ENCODE measurements at places on chromosomes 13 and 19.

- no peak for DNase-seq
These were observed 22.4 kb downstream of the PIBF1 start for GRCh38 chr13:72804301-72804700.

GRCh38 chr13:28089065-28089464 is 11.3 kb downstream of the FLT3 start:
- DNase-seq, result no peak

DNA sequence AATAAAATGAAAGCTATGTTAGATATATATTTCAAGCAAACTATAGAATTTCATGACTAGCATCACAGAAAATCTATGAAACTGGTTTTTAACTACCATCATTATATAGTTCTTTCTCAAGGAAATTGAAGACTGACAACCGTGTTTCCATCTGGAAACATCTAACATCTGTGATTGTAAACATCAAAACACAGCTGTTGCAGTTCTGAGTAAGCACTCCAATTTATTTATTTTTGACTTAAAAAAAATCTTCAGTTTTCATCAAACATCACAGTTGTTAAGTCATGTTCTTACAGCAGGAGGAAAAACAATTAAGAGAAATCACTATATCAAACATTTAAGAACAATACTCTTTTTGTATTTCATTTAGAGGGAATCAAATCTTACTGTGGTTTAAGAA is 1653.0 kb upstream of the MIR17HG start:
- DNase-seq, result no peak

GRCh38 chr19:23542562-23542961 is 144.4 kb downstream of the ZNF675 start:
- DNase-seq, result no peak

- DNase-seq, result no peak
These were observed 68.3 kb upstream of the MYO16 start for GRCh38 chr13:108561149-108561548.

DNA sequence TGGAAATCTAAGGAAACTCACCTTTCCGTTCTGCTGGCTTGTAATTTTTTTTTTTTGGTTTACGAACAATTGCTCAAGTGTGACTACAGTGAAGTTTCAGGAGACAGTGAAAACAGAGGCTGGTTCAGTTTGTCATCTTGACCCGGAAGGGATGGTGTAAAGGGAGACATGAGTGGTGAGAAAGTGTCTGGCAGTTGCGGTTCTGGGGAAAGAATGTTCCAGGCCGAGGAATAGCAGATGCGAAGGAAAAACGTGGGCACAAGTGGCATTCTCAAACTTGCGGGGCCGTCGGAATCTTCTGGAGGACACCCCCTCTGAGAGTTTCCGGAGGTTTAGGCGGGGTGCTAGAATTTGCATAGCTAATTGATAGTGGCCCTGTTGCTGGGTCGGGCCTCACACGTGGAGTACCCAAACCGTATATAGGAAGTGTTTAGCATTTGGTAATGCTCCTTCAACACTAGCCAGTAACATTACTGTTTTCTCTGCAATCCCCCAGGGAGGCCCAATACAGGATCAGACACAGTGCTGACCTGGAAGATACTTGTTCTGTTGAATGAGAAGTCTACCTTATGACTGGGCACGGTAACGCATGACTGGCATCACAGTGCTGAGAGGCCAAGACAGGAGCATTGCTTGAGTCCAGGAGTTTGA is 2.8 kb upstream of the TNFSF9 start:
- DNase-seq, result peak; percentile 77

DNA sequence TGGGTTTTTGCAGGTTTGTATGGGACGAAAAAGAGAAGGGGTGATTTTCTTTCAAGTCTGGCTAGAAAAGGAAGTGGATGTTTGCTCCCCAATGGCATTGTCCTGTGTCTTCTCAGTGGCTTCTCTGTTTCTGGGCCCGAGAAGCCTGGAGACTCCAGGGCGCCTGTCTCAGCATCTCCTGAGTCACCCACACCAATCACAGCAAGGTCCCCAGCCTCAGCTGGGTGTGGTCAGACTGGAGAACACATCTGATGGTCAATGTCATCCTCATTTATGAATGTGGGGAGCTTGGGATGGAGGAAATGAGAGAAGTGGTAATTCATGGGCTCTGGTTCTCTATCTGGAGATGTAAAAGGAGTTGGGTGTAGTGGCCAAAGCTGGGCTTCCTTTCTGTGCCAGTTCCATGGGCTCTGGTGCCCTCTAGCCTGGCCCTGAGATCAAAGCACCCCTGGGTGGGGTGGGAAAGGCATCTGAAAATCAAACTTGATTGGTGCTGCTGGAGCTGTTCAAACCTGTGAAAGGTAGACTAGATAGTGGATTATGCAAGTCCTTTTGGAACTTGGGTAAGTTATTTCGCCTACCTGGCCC is 13.4 kb downstream of the RASL11A start:
- peak; percentile 54 for DNase-seq

- DNase-seq, result no peak
These were observed 105.2 kb downstream of the INSR start for GRCh38 chr19:7188698-7189629.

- DNase-seq, result peak; percentile 67
These were observed 603 bp downstream of the TM9SF2 start for GRCh38 chr13:99501848-99502301.

DNA sequence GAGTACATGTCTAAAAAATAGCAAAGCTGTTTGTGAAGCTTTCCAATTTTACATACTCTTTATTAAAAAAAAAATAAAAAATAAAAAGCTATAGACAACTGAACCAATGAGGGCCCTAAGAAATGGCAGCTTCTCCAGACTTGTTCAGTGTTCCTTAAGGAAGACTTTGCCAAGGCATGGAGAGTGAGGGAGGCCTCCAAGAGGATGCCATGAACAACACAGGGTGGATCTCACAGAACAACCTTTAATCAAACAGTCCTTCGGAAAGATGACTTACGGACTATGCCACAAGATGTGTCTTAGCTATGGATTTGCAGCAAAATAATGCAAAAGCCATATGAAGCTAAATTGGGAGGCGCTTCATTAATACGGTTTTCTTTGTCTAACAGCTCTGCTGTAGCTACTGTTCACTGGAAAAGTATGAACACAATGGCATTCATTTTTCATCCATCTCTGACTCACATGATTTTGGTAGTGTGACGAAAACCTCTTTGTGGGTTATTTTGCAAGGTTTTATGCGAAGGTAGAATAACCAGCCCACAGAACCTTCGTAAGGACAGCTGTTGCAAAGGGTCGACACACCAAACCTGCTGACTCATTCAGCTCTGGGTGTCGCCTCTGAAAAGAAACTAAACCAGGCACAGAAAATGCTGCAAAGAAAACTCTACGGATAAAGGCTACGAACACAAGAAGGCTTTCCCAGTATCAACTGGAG is 27.7 kb downstream of the EFNB2 start:
- no peak for DNase-seq

GRCh38 chr13:27295096-27295495 is 24.5 kb downstream of the RASL11A start:
- DNase-seq, result no peak

DNA sequence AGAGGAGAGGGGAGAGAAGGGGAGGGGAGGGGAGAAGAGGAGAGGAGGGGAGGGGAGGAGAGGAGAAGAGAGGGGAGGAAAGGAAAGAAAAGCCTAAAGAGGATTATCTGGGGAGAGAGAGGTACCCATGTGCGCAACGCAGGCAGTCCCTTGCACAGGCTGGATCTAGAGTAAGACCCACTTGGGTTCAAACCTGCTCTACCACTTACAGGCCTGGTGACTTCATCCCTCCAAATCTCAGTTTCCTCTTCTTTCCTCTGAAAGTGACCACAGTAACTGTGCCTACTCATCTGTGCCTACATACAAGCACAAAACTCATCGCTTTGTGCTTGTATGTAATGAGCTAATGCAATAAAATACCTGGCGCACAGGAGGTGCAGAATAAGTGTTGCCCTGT is 732 bp upstream of the MAP1S start:
- no peak for DNase-seq

GRCh38 chr13:35881360-35881759 is 249.8 kb downstream of the DCLK1 start:
- no peak for DNase-seq

DNA sequence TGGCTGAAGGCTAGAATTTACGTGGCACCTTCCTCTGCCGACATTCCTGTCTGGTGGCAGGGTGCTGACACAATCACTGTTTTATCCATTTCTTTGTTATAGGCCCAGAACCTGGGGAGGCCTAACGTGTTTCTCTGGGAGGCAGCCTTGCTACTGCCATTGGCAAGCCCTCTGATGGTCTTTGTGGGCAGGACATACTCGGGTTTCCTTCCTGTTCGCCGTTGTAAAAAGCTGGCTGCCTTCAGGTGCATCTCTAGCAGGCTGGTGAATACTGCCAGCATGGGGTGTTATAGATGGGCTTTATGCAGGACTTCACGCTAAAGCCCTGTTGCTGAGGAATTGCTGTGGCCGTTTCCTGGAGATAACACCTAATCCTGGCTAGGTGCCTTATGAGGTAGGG is 28.1 kb downstream of the B3GLCT start:
- DNase-seq, result no peak

- peak; percentile 98 for DNase-seq
These were observed at the start of gene SYMPK for GRCh38 chr19:45862564-45863334. Gene SYMPK (minus strand): TSS chr19:45863147. CDS start chr19:45854495, 8,652 bp downstream.

DNA sequence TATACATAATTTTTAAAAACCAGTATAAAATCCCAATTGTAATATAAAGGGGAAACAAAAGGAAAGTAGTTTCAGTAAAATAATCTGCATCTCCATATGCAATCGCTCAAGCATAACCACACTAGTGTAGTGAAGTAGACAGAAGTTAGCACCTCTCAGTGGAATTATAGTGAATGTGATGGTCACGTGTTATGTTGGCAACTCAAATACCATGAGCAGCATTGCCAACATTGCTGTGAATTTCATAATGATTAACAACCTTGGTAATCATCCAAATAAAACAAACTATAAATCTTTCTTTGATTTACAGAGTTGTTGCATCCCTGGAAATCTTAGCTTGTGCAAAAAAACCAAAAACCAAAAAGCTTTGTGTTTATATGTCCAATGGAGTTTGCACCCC is 77.3 kb upstream of the SIAH3 start:
- no peak for DNase-seq

DNA sequence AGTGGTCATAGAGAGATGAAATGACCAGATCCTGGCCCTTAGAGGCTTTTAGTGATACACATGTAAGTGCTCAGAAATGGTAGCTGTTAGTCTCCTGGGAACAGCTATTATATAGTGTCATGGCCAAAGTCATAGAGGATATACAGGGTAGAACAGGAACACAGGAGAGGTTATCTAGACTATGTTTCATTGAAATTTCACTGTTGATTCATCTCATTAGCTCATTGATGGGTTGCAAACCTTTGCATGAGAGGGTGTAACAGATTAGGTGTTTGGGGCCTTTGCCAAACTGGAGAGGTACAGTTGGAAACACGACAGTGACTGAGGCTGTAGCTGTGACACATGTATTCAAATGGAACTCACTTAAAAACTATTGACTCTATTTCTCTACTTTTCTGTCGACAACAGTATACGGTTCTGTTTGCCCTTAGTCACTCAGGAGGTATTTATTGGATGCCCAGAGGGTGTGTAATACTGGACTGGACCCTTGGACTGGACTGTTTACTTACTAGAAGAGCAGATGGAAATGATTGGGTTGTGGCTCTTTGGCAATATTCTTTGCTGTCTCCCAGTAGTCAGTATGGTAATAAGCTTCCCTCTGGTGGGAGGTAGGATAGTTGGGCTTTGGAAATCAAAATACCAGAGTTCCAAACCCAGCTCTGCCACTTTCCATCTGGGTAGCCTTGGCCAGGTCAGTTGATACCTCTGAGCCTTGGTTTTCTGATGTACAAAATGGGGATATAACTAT is 29.8 kb downstream of the ARHGAP35 start:
- DNase-seq, result no peak

GRCh38 chr13:40146611-40147117 is 491.2 kb downstream of the COG6 start:
- no peak for DNase-seq

- DNase-seq, result no peak
These were observed 83.0 kb downstream of the TNFSF11 start for GRCh38 chr13:42656958-42657357.

DNA sequence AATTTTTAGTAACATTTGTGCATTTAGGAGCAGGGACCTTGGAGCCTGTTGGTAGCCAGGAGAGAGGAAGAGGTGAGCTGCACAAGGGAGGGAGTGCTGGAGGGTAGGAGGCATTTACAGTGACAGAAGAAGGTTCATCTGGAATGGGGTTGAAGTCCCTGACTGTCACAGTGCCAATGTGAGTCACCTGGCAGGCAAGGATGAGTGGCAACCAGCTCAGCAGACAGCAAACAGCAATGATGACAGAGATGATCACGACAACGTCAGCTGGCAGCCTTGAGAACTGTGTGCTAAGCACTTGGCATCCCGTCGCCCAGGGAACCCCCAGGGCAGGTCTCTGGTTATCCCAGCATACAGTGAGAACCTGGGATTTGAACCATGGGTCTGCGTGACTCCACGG is 2.6 kb downstream of the OR10H5 start:
- peak; percentile 55 for DNase-seq

DNA sequence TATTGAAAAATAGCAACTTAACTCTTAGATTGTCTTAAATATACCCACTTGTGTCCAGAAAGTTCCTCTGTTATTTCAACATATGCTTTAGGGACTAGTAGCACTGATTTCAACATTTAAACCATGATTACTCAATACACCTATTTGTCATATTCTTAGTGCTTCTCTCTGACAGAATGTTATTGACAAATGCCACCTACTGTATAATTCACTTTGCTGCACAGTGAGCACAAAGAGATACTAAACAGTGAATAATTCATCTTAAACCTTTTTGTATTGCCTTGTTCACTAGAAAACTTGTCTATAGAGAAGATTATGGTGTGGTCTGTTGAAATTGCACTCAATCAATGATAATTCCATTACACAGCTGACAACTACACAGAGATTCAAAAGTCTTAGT is 692.6 kb downstream of the PCDH17 start:
- no peak for DNase-seq

DNA sequence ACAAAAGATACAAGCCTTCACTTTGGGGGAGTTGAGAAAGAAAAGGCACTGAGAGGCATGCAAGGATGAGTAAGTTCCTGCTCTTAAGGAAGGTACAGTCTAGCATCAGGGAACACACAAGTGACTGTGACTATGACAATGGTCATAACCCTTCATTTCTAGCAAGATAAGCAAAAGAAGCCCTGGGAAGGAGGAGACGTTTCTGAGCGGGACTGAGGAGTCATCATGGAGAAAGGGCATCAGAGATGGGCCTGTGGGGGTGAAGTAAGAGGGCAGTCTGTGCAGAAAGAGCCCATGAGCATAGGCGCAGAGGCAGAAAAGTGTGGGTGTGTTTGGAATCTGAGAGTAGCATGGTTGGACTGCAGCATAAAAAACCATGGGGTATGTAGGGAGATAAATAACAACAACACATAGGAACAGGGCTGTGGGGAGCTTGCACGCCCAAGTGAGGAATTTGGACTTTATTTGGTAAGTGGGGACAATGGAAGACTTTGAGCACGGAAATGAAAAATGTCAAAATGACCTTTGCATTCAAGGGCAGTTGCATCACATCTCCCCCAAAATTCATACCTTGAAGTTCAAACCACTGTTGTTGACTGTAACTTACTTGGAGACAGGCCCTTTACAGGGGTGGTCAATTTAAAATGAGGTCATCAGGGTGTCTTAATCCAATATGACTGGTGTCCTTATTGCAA is 86.7 kb downstream of the MBNL2 start:
- no peak for DNase-seq

Data from Peyer's patch (tissue), 4 donors.